ENCODE measurements at places on chromosomes 3 and 15.
A peak's percentile ranks its signal among the peaks of the same experiment; 100 is the strongest.

DNA sequence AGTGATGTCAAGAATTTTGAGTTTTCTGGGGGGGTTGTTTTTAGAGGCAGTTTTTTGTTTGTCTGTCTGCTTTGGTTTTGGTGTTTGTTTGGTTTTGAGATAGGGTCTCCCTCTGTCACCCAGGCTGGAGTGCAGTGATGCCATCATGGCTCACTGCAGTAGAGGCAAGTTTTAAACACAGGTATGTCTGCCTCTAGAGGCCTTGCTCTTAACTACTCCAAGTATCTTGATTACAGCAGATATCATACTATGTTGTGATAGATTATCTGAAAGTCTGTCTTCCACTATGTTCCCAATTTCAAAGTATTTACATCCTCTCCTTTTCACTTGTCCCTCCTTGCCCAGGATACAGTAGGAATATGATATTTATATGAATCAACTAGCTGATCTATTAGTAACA lies 57.7 kb downstream of the ERC2 start:
- no peak for DNase-seq

DNA sequence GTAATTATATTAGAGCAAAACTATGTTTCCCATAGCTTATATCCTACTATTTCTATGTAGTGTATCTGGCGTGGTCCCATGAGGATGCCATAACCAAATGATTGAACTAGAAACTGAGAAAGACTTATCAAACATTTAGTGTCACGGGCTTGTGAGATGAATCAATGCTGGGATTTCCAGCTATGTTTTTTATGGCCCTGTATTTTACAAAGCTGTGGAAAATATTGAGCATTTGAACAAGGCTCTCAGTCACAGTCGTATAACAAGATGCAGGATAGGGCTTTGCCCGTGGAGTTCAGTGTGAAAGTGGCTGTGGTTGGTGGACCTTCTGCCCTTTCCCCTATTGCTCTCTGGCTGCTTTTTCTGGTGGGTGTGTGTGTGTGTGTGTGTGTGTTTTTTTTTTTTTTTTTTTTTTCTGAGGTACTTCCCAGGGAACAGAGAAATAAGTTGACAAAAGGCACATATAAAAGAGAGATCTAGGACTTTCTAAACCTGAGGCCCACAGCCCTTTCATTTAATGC lies 60.7 kb downstream of the CACNA1D start:
- no peak for DNase-seq

GRCh38 chr15:75042730-75043508 lies 19.5 kb downstream of the PPCDC start:
- DNase-seq, result no peak

DNA sequence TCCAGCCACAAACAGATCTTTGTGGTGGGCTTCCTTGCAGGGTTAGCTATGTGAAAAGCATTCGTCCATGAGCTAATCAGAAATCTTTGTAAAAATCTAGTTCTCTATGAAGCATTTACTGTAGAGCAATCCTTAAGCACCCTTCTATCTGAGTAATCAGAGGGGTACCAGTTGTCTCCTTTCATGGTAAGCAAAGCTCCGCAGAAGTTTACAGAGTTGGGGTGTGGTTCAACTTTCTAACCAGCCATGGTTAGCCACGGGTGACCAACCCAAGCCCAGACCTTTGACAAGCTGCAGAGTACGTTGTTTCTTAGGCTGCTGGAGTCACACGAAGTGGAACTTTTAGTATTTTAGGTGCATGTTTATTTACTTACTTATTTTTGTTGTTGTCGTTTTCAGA lies 77.4 kb downstream of the FLNB start:
- no peak for DNase-seq

GRCh38 chr15:89155656-89156055 lies 65.7 kb downstream of the RLBP1 start:
- DNase-seq, result no peak

- no peak for DNase-seq
These were observed 2.6 kb upstream of the APEH start for GRCh38 chr3:49671291-49672288.

- DNase-seq, result peak; percentile 34
These were observed 12.4 kb downstream of the GLCE start for GRCh38 chr15:69172847-69173246.

DNA sequence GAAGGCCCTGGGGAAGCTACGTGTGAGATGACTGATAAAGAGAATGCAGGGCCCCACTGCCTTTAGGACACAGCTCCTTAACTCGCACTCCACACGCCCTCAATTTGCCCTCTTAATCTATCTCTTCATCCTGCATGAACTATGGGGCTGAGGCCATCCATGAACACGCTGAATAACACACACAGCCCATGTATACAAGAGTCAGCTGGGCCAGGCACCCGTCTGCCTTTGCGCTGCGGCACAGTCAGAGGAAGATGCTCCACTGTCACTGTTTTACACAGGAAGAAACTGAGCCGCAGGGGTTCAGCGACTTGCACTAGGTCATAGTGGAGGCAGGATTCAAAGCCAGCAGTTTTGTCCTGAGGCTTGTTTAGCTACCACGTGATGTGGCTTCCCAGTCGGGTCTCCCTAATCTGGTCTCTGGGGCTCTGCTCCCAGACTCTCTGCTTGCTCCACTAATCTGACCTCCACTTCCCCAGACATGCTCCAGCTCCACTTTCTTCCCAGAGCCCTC lies 43.9 kb downstream of the TLE3 start:
- DNase-seq, result no peak

GRCh38 chr15:34472947-34473346 lies 35.3 kb upstream of the GOLGA8A start:
- DNase-seq, result no peak
